ENCODE measurements at places on chromosomes 5 and 9.
A peak's percentile ranks its signal among the peaks of the same experiment; 100 is the strongest.

GRCh38 chr9:73034962-73035361, 82.1 kb upstream of the ALDH1A1 start:
- H3K4me1 ChIP-seq: no peaks in the 10 kb centered on the region
- no peak overlapping the region for H3K27ac ChIP-seq
- no peak for DNase-seq
- no peaks in the 10 kb centered on the region for H3K36me3 ChIP-seq
- no peak overlapping the region for H3K4me3 ChIP-seq

DNA sequence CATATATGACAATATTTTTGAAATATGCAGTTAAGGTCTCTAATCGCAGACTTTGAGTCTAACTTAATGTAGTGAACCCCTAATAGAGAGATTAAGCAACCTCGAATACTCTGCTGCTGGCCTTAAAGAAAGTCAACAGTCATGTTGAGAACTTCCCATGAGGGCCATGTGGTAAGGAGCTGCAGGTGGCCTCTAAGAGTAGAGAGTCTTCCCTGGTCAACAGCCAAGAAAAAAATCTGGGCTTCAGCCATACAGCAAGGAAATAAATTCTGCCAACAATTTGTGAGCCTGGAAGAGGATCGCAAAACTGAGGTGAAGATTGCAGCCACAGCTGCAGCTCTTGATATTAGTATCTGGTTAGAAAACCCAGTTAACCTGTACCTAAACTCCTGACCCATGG, 935.2 kb upstream of the TYRP1 start:
- no peaks in the 10 kb centered on the region for H3K36me3 ChIP-seq
- H3K27ac ChIP-seq: no peak overlapping the region
- no peaks in the 10 kb centered on the region for H3K4me1 ChIP-seq
- no peak overlapping the region for H3K4me3 ChIP-seq

GRCh38 chr5:67434466-67434865, 237.9 kb upstream of the CD180 start:
- no peaks in the 10 kb centered on the region for H3K4me1 ChIP-seq
- no peaks in the 10 kb centered on the region for H3K27me3 ChIP-seq
- no peak overlapping the region for H3K27ac ChIP-seq
- H3K36me3 ChIP-seq: no peaks in the 10 kb centered on the region

DNA sequence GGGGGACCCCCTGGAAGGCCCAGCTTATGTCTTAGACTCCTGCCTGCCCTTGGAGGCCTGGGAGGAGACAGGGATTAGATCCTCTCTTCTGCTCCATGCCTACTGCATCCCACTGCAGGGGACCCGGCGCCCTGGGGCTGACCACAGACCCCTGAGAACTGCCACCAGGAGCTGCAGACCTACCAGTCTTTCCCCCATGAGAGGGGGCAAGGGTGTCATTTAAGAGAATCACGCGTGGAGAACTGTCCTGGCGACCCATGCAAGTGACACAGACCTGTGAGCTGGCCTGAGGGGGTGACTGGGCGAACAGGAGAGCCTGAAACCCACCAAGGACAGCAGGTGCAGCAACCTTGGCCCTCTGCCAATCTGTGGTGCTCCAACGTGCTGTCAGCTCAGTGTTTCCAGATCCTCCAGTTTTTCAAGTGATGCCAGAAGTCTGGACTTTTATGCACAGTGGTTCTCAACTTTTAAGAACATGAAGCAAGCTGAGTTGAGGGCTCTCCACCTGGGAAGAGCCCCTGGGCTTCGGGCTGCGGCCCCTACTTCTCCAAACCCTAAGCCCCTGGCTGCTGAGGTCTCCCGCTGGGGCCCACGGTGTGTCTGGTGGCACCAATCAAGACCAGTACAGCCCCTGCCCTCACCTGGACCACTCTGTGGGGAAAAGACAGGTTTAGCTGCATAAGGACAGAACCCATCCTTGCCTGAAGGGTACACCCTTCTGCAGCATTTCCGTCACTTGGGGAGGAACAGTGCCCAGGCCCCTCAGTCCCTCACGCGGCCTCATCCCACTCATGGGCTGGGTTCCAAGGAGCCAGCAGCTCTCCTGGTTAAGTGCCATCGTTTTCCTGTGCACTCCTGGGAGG, 18.2 kb downstream of the GFPT2 start:
- no peak overlapping the region for H3K4me3 ChIP-seq
- H3K27me3 ChIP-seq: no peaks in the 10 kb centered on the region
- no peak for DNase-seq
- no peaks in the 10 kb centered on the region for H3K4me1 ChIP-seq

DNA sequence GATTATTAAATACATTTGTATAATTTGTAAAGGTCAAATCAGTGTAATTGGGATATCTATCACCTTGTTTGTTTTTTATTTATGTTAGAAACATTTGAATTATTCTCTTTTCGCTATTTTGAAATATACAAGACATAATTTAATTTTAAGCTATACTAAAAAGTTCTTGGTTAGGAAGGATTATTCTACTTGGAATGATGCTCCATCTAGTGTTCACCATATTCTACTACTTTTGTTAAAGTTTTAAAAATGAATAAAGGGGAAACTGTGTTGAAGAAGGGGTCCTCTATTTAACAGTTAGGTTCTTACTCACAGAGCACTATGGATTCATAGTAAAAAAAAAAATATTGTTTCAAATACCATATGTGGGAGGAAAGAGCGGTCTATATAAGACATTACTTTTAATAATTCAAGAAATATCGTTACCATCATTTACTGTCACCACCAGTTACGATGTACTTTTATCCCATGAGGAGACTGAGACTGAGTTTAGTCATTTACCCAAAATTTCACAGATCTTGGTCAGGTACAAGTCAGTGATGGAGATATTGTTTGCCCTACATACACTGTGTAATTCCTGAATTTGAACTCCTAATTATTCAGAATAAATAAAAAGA, 6.3 kb upstream of the STOM start:
- DNase-seq: no peak
- H3K36me3 ChIP-seq: no peaks in the 10 kb centered on the region

GRCh38 chr9:15505921-15506320, 4.8 kb downstream of the PSIP1 start:
- no peak for DNase-seq
- peaks cover 78% of the 10 kb centered on the region for H3K36me3 ChIP-seq
- no peaks in the 10 kb centered on the region for H3K27me3 ChIP-seq
- H3K4me1 ChIP-seq: peaks cover 66% of the 10 kb centered on the region
- H3K27ac ChIP-seq: no peak overlapping the region
- H3K4me3 ChIP-seq: no peak overlapping the region

- H3K27me3 ChIP-seq: peaks cover 3% of the 10 kb centered on the region
- no peak overlapping the region for H3K4me3 ChIP-seq
- H3K36me3 ChIP-seq: no peaks in the 10 kb centered on the region
- no peak for DNase-seq
- H3K4me1 ChIP-seq: no peaks in the 10 kb centered on the region
Measured at GRCh38 chr9:90419221-90419851, 223.3 kb downstream of the DIRAS2 start.

DNA sequence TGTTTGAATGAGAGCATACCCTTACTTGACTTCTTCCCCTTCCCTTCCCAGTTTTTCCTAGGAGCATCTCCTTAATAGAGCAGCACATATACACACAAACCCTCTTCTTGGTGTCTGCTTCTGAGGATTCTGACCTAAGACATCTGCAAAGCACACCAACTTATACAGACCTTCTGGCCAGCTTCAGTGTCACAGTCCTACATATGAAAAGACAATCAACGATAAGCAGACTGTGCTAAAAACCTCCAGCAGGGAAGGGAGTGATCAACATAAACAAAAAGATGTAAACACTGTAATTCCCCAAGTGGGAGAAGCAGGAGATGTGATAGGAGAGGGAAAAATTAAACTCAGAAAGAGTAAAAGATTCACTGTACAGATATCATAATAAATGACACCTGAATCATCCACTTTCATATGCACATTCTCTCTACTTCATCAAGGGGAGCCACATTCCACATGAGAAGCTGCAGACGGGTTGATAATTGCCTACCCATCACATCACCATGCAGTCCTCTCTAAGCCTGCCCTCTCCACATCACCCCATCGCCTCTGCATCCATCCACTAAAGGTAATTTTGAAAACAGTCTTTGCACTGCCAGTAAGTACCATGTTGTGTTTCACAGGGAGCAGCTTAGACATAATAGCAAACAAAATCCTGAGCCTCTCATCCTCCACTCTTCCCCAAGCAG, 13.0 kb downstream of the APBA1 start:
- no peaks in the 10 kb centered on the region for H3K4me1 ChIP-seq
- H3K27ac ChIP-seq: no peak overlapping the region
- no peaks in the 10 kb centered on the region for H3K27me3 ChIP-seq
- no peak for DNase-seq
- H3K4me3 ChIP-seq: no peak overlapping the region
- no peaks in the 10 kb centered on the region for H3K36me3 ChIP-seq

- H3K36me3 ChIP-seq: no peaks in the 10 kb centered on the region
- no peaks in the 10 kb centered on the region for H3K4me1 ChIP-seq
- peak; percentile 24 for DNase-seq
- H3K27me3 ChIP-seq: peaks cover 13% of the 10 kb centered on the region
Measured at GRCh38 chr5:77210091-77210963, at the start of gene PDE8B. Gene PDE8B, plus strand, starts transcription at chr5:77210680. Its CDS starts 246 bp downstream, at chr5:77210926.

- DNase-seq: no peak
- no peak overlapping the region for H3K27ac ChIP-seq
- no peaks in the 10 kb centered on the region for H3K36me3 ChIP-seq
- H3K4me3 ChIP-seq: no peak overlapping the region
- peaks cover 7% of the 10 kb centered on the region for H3K27me3 ChIP-seq
Measured at GRCh38 chr5:72752909-72753308, 63.6 kb upstream of the TNPO1 start.

- H3K27me3 ChIP-seq: no peaks in the 10 kb centered on the region
- no peak overlapping the region for H3K27ac ChIP-seq
- H3K4me1 ChIP-seq: peaks cover 41% of the 10 kb centered on the region
- no peaks in the 10 kb centered on the region for H3K36me3 ChIP-seq
- H3K4me3 ChIP-seq: no peak overlapping the region
Measured at GRCh38 chr9:99054581-99054980, 50.3 kb upstream of the TGFBR1 start.

DNA sequence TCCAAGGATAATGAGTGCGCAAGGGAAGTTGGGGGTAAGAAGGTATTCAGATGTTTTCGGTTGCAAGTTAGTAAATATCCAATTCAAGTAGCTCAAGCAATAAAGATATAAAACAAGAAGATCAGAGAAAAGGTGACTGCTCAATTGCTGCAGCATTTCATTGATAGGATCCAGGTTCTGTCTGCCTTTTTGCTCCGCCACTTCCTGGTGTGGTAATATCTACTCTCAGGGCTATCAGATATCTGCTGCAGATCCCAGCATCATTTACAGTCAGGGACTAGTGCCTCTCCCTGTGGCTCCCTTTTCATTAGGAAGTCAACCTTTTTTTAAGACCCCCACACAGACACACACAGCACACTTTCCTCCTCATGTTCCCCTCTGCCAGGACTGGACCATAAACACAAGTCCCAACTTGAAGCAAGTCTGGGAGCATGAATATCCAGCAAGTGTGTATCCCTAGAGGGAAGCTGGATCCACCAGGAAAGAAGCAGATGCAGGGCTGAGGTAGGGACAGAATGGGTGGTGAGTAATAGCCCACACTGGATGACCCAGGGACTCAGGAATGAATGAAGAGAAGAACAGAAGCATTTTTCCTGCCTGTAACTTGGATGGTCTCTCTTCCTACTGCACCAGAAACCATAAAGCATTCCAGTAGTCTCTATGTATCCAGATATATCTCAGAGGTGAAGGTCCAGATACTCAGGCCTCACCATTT, 53.7 kb downstream of the ZNF622 start:
- no peaks in the 10 kb centered on the region for H3K27me3 ChIP-seq
- no peak for DNase-seq
- no peak overlapping the region for H3K4me3 ChIP-seq
- H3K36me3 ChIP-seq: no peaks in the 10 kb centered on the region

- H3K27me3 ChIP-seq: no peaks in the 10 kb centered on the region
- peaks cover 3% of the 10 kb centered on the region for H3K4me1 ChIP-seq
- DNase-seq: no peak
- H3K4me3 ChIP-seq: no peak overlapping the region
- peaks cover 6% of the 10 kb centered on the region for H3K36me3 ChIP-seq
Measured at GRCh38 chr9:125650271-125650737, 56.7 kb downstream of the MAPKAP1 start.

DNA sequence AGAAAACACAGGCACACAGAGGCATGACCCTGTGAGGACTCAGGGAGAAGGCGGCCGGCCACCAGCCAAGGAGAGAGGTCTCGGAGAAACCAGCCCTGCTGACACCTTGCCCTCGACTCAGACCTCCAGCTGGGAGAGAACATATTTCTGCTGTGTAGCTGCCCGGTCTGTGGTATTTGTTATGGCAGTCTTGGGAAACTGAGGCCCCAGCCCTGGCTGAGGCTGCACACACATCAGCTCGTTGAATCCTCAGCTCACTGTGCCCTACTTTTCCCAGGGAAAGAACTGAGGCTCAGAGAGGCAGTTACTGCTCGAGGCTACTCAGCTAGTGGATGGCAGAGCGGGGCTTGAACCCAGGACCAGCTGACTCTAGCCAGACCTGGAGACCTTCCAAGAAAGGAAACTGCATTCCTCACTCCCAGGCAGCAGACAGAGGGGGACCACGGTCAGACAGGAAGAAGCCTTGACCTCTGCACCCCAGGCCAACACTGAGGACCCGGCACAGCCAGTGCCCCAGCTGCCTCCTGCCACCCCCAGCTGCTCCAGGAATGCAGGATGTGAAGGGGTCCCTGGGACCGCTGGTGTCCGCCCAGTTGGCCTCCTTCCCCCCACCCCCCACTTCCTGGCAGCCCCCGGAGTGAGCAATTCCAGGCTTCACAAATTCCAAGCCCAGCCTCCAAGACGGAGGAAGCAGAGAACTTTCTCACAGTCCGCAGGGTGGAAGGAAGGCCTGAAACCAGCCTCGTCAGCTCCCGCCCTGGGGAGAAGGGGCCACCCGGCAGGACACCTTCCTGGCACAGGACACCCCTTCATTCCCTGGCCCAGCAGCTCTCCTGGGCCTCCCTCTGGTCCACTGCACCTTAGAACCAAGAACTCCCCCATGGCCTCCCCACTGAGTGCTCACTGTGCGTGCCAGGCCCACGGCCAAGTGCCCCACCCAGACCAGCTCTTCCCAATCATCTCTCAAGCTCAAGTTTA, 69.9 kb downstream of the LRSAM1 start:
- H3K27ac ChIP-seq: no peak overlapping the region
- H3K27me3 ChIP-seq: no peaks in the 10 kb centered on the region
- H3K36me3 ChIP-seq: no peaks in the 10 kb centered on the region
- H3K4me3 ChIP-seq: no peak overlapping the region

GRCh38 chr9:129258823-129259301, 80.8 kb upstream of the IER5L start:
- no peak overlapping the region for H3K27ac ChIP-seq
- no peaks in the 10 kb centered on the region for H3K4me1 ChIP-seq
- H3K36me3 ChIP-seq: no peaks in the 10 kb centered on the region
- no peaks in the 10 kb centered on the region for H3K27me3 ChIP-seq
- H3K4me3 ChIP-seq: no peak overlapping the region
- no peak for DNase-seq

DNA sequence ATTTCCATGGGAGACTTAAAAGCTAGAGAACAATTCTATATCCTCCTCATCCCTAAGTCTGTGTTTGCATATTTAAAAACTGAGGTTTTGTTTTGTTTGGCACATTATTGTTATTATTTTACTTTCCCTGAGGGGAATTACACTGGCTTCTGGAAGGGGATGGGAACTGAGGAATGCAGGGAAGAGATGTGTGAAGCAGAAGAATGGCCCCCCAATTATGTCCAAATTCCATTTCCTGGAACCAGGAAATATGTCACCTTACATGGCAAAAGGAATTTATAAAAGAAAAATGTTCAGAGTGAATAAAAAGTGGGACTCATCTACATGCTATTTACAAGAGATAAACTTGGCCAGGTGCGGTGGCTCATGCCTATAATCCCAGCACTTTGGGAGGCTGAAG, 129.8 kb downstream of the MARCHF11 start:
- no peaks in the 10 kb centered on the region for H3K27me3 ChIP-seq
- no peak for DNase-seq
- no peaks in the 10 kb centered on the region for H3K36me3 ChIP-seq
